Kasumi-1 (cell line): ENCODE measurements at places on chromosomes 3 and 15.
A peak's percentile ranks its signal among the peaks of the same experiment; 100 is the strongest.

DNA sequence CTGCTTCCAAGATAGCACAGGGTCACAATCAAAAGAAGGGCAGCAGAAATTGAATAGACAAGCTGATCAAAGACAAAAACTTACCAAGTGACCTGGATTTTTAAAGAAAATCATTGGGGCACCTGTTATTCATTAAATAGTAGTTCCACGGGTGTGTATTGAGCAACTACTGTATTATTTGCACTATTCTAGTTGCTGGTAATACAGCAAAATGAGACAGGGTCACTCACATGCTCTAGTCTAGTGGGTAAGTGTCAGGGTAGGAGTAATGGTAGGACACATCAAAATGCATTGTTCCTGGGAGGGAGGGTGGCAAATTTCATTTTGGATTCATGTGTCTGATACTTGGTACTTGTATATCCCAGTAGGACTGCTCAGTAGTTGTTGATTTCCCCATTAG is 127.9 kb downstream of the SQOR start:
- no peak for DNase-seq

DNA sequence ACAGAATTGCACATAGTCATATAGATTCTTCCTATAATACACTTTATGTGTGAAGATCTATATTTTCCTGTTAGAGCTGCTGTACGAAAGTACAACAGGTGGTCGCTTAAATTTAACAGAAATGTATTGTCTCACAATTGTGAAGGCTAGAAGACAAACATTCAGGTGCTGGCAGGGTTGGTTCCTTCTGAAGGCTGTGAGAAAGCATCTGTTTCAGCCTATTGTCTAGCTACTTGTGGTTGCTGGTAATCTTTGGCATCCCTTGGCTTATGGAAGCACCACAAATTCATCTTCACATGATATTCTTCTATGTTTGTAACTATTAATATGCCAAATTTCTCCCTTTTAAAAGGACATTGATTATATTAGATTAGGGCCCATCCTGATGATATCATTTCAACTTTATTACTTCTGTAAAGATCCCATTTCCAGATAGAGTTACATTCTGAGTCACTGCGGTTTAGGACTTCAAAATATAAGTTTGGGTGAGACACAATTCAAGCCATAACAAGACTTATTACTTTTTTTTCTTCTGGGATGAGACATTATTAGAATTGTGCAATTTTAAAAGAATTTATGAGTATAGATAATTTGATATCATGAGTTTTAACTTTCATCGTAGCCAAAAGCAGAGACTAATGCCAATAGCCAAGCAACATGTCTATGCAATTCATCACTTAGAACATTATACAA is 248.1 kb upstream of the BCHE start:
- DNase-seq: no peak

- no peak for DNase-seq
Measured at GRCh38 chr3:36989568-36989967, 3.4 kb downstream of the EPM2AIP1 start.

- no peak for DNase-seq
Measured at GRCh38 chr3:81394651-81395524, 366.6 kb downstream of the GBE1 start.

GRCh38 chr15:67433495-67434099 is 87.3 kb upstream of the C15orf61 start:
- DNase-seq: peak; percentile 64
